ENCODE measurements at places on chromosomes 1 and 21.

DNA sequence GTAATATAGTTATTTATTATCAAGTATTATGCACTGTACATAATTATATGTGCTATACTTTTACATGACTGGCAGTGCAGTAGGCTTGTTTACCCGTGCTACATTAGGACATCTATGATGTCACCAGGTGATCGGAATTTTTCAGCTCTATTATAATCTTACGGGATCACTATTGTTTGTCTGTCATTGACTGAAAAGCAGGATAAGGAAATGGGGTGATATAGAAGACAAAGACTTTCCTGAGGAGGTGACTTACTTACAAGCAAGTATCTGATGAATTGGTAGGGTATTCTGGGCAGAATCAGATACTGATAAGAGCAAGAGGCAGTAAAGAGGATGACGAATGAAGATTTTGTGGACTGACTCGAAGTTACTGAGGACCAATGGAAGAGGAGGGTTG lies 65.3 kb upstream of the CNN3 start:
- DNase-seq, result no peak

- no peak for DNase-seq
Measured at GRCh38 chr1:100462326-100463025, 75.5 kb upstream of the GPR88 start.

GRCh38 chr1:55927702-55928290 lies 651.6 kb downstream of the PLPP3 start:
- no peak for DNase-seq

GRCh38 chr1:91684481-91685196 lies 184.0 kb downstream of the CDC7 start:
- DNase-seq, result no peak

- DNase-seq, result no peak
Measured at GRCh38 chr1:87684713-87685205, 356.1 kb downstream of the LMO4 start.

DNA sequence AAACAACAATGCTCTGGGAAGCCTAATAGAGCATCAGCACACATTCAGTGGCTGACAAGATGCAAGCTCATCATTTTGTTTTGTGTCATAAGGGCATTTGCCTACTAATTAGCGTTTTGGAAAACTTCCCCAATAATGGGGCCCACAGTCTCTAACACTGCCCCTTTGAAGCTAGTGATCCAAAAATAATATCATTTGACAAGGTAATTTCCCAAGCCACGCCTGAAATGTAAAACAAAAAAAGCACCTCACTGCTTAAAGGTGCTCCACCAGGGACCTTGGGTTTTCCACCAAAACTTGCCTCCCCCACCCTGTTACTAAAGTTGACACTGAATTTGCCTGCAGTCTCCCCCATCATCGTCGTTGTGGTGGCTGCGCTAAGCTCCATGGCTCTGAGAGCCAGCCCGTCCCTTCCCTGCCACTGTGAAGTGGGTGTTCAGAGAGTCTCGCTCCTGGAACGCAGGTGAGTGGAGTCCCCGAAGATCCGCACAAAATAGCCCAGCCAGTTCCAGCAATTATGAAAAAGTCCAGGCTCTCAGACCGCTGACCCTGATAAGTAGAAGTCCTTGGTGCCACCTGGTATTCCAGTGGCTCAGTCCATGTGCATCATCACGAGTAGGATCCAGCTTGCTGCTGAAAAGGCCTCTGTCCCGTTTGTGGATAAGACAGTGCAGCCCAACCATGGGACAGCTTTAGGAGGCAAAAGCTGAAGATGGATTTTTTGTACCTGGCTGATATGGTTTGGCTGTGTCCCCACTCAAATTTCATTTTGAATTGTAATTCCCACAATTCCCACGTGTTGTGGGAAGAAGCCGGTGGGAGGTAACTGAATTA lies 52.2 kb downstream of the RAB3GAP2 start:
- DNase-seq, result no peak

DNA sequence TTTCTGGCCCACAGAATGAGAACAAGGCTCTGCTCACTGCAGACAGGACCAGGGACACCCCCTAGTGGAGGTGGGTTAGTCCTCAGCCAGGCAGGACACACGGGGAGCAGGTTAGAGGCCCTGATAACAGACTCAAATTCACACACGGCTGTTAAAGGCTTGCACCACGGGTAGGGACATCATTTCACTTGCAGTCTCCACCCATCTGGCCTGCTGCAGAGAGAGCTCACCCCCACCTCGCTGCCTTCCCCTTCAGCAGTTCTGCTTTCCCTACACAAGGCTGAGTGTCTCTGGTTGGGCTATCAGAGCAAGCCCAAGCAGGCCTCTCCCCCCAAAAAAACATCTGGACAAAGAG lies 20.6 kb downstream of the MEF2D start:
- no peak for DNase-seq

- DNase-seq, result no peak
Measured at GRCh38 chr1:99956755-99957154, 13.0 kb upstream of the SLC35A3 start.

DNA sequence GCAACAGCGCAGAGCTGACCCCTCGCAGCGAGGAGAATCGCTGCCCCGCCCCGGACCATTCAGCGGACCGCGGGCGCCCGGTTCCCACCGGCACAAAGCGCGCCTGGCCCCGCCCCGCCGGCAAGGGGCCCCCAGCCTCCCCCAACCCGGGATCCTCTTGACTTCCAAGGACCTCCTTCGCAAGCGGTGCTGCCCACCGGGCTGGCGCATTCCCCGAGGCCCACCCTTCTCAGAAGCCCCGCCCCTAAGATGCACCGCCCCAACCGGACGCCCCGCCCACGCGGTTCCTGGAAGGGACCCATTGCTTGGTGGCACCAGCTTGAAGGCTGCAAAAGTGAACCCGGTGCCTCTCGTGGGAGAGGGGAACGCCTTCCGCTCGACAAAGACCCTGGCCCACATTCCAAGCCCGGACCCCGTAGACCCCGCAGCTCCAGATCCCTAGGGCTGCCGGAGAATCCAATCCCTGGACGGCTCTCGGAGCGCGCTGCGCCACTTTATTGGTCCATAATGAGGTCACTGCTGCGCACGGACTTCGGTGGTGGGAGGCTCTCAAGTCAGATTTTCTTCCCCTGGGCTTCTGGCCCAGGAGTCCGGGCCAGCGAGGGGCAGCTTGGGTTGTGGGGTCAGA lies 2.0 kb downstream of the HES3 start:
- DNase-seq, result peak; percentile 38

DNA sequence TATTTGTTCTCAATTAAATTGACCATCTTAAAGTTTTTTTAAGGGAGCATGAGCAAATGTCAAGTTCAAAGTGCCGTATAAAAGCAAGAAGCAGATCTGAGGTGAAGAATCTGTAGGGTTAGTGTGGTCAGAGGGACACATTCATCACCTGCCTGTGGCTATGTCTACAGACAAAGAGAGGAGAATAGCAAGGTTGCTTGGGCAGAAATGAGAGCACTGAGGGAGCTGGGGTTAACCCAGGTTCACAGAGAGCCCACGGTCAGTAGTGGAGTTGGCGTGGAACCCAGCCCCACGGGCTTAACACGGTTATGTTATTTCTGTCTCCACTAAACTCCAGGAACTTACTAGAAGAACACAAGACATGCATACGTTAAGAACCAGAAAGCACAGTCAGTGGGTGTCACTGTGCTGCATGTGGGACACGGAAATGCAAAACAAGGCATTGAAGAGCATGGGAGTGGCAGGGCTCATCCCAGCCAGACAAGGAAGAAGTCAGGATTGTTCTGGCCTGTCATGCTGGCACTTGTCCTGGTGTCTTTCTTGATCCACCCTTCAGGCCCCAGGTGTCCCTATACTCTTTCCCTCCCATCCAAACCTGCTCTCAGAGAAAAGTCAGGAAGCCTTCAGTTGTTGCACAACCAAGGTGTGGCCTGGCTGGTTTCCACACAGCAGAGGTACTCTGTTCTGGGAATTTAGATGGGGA lies 95.5 kb upstream of the IVNS1ABP start:
- DNase-seq, result no peak

DNA sequence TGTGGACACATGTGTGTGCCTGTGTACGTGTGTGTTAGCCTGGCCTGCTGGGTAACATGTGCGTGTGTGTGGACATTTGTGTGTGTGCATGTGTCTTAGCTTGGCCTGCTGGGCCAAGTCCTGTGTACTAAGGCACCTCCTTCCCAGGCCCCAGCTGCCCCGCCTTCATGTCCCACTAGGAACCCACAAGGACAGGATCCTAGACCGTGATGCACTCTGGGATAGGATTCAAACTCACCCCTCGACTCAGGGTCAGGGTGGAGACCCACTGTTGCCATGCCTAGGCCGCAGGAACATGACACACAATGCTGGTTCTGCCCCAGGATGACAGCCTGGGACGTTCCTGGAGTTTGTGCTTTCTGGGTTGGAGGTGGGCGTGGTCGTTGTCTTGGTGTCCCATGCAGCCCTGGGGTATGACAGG lies 89.9 kb upstream of the TMPRSS2 start:
- no peak for DNase-seq

GRCh38 chr1:7727809-7728471 lies 43.2 kb upstream of the VAMP3 start:
- DNase-seq, result no peak

DNA sequence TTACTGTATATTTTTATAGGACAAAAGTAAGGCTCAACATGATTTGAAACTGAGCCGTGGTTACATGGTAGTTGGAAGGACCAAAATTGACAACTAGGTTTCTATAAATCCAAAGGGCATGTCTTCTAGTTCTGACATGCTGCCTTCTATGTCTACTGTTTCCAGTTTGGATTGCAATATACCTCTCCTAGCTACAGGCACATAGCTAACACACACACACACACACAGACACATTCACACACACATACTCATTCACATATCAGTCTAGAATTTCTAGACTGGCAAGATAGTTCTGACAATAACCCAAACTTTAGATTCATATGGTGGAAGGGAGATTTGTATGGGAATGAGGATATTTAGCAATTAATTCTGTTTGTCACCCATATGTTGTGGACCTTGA lies 544.8 kb upstream of the CAMK1G start:
- DNase-seq, result no peak

GRCh38 chr1:175597969-175598765 lies 145.2 kb downstream of the TNR start:
- DNase-seq, result no peak

- DNase-seq, result no peak
Measured at GRCh38 chr1:197339106-197340060, 71.3 kb downstream of the CRB1 start.

DNA sequence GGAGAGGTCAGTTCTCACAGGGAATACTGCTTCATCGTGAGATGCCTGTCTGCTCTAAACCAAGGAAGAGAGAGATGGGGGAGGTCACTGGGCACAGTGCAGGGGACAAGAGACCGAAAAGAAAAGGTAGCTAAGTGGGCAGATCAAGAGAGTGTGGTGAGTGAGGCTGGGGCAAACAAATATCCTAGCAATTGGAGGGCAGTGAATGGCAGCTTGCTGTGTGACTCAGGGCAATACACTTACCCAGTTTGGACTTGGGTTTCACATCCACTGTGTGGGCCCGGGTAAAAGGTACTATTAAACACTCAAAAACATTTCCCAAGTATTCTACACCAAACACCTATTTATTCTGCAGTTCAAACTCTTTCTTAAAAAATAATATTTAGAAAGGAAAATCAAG lies 10.2 kb downstream of the PLXNA2 start:
- DNase-seq, result no peak

- DNase-seq, result no peak
Measured at GRCh38 chr1:97314685-97315084, 593.1 kb downstream of the PTBP2 start.

GRCh38 chr1:115130786-115131185 lies 41.5 kb upstream of the TSPAN2 start:
- DNase-seq, result no peak

- no peak for DNase-seq
Measured at GRCh38 chr1:222877854-222878253, 63.0 kb downstream of the DISP1 start.

- DNase-seq, result peak; percentile 30
Measured at GRCh38 chr1:154352581-154353459, 27.5 kb downstream of the ATP8B2 start.
